ENCODE measurements at places on chromosomes 6 and 20.

DNA sequence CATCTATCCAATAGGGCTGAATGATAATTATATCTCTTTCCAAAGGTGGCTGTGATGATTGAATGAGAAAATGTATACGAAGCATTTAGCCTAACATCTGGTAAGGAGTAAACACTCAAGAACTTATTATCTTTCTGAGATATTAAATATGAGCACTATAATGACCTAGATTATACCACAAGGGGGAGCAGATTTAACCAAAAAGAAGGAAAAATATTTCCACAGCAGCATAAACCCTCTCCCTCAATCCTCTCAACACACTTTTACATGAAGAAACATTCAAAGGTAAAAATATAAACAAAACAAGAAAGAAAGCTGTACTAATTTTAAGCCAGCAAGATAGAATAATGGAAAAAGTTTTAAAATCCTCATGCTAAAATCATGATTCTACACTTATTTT is 68.4 kb downstream of the SHPRH start:
- no peak for DNase-seq

DNA sequence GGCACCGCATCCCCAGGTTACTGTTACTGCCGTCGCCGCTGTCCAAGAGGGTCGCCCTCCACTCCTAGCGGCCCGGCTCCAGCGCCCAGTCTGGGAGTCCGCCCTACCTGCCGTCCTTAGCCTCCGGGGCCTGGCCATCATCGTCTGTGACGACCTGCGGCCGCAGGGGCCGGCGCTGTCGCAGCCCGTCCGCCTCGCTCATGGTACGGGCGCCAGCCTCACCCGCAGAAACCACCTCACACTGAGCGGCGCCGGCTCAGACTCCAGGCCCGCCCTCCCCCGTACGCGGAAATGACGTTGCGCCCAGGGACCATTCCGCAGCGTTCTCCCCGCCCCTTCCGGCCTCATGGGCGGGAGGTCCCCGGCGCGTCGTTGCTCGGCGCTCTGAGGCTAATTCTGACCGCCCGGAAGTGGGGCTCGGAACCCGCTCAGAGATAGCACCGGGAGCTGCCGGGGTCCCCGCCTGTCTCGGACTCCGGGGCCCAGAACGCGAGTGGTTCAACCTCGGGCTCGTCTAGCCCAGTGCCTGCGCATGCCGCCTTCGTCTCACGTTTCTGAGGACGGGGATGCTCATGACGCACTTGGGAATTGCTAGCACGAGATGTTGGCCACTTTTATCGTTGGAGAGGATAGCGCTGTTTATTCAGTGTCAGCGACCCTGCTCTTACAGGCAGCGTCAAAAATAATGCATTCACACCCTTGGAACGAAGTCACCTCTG is at the start of gene APMAP:
Gene APMAP, minus strand, starts transcription at position 265 of the 719 bp plus-strand sequence. Its CDS starts 63 bp downstream, at position 202.
- peak; percentile 90 for DNase-seq

- DNase-seq: no peak
Measured at GRCh38 chr20:21101932-21102575, 4.1 kb downstream of the LINC00237 start.

- no peak for DNase-seq
Measured at GRCh38 chr6:14038467-14039437, 78.8 kb upstream of the CD83 start.

- no peak for DNase-seq
Measured at GRCh38 chr20:51871943-51872342, 69.6 kb upstream of the SALL4 start.

DNA sequence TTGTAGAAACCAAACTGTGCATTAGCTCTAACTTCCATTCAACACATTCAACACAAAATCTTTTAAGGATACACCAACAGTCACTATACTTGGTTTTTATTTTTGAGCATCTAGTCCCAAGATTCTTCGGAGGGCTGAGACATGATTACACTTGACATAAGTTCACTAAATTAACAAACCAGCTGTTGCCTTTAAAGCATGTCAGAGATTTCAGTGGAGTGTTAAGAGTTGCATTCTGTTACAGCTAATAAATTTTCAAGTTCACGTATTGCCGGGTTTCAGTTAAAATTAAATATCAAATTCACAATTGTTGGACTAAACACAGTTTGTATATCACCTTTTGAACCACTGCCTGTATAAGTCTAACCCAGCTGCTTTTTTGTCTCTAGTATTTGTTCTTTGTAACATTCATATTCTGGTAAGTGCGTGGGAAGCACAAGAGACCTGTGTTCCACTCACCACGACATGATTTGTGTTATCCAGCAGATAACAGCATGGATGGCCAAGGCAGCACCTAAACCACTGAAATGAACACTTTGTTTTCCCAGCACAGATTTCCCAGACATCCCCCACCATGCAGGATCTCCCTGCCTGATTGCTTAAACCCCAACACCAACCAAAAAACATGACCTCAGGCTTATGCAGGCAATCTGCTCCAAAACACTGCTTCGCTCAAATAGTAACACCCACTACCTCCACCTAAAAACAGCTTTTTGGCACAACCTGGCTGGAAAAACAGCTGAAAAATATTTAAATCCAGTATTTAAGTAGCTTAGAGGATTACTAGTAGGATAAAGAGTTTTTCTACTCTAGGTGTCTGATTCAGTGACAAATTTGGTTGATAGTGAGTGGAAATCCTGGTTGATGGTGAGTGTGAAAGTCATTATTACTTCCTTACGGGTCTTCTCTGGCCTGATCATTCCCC is 286.5 kb upstream of the NT5E start:
- no peak for DNase-seq

DNA sequence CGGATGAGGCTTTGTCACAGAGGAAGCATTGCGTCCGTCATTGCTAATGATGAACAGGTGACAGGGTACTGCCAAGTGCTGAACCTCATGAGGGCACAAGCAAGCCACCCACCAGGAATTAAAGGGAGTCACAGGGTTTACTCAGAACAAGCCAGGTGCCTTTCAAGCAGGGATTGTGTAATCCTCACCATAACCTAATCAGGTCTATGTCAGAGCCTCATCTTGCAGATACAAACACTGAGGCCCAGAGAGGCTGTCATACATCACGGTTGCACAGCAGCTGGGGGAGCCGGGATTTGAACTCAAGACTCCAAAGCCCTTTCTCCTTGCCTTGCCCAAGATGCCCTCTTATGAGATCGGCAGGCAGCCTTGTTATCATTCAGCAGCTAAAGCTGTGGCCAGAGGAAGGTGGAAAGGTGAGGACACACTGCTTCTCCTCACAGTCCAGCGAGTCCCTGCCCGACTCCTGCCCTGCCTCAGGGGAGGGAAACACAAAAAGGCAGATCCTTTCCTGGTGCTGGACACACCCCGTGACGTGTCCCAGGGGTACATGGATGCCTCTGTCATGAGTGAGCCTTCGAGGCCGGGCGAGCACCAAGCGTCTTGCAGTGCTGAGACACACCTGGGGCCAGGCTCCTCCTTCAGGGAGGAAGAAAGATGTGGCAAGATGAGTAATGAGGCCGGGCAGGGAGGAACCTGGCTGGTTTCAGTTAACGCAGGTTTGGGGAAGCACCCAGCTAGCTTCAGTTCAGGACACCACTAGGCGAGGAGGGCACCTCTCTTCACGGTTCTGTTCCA is 214.9 kb downstream of the LY86 start:
- DNase-seq: peak; percentile 47

- peak; percentile 17 for DNase-seq
Measured at GRCh38 chr20:41432746-41433145, 66.1 kb upstream of the EMILIN3 start.

- no peak for DNase-seq
Measured at GRCh38 chr6:63434943-63435342, 115.2 kb upstream of the LGSN start.

GRCh38 chr6:110042670-110043296 is 64.7 kb downstream of the GPR6 start:
- no peak for DNase-seq

DNA sequence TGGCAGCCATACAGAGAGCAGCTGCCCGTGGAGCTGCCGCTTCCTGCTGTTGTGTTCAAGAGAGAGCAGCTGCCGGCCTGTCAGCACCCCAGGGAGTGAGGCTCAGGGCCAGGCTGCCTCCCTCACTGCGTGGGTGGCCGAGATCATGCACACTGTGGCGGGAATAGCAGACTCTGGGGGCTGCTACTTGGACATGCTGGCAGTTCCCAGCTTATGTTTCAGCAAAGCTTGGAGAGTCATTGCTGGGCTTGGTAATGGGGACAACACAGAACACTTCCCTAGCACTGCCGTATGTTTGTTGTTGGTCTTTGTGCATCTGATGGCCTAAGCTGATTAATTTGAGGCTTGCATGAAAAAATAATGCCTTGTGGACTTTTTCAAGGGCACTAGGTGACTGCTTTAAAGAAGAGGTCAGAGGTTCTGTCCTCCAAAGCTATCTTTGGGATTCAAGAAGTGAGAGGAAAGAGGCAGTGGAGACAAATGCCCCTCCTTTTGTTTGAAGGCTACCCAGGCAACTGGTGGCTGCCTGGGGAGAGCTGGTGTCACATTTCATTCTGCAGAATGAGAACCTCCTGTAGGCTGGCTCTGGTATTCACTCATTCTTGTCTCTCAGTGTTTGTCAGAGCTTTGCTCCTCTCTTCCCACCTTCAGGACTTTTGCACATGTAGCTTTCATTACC is 18.8 kb downstream of the MRAP2 start:
- DNase-seq: no peak

GRCh38 chr6:109308018-109308492 is 74.2 kb downstream of the CD164 start:
- no peak for DNase-seq

GRCh38 chr6:20483887-20484497 is 50.3 kb upstream of the CDKAL1 start:
- no peak for DNase-seq

DNA sequence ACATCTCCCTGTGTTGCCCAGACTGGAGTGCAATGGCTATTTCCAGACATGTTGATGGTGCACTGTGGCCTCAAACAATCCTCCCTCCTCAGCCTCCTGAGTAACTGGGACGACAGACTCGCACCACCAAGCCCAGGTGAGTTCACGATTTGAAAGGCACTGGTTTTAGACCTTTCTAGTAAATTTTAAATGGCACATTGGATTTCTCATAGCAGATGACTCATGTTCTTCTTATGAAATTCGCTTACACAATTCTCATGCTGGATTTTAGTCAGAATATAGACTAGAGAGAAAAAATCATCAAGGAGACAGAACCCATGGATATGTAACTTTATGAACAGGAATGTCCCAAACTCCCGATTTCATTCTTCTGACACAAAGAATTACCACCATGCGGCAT is 18.1 kb upstream of the PXDC1 start:
- no peak for DNase-seq

- DNase-seq: no peak
Measured at GRCh38 chr20:24896984-24897383, 52.1 kb upstream of the CST7 start.

DNA sequence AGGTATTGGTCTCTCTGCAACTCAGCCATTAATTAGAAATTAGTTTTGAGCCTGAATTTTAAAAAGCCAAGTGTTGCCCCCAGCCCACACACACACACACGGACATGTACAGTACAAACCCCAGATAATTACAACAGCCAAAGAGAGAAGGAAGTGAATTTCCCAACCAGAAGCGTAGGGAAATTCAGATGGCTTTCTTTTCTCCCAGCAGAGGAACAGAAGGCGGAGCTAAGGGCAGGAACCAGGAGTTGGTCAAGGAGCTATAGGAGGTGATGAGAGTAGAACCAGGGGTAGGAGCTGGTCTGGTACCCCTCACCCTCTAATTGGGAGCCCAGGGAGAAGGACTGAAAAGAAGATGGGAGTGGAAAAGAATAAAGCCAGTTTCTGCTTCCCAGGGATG is 3.9 kb upstream of the ZBTB9 start:
- no peak for DNase-seq

DNA sequence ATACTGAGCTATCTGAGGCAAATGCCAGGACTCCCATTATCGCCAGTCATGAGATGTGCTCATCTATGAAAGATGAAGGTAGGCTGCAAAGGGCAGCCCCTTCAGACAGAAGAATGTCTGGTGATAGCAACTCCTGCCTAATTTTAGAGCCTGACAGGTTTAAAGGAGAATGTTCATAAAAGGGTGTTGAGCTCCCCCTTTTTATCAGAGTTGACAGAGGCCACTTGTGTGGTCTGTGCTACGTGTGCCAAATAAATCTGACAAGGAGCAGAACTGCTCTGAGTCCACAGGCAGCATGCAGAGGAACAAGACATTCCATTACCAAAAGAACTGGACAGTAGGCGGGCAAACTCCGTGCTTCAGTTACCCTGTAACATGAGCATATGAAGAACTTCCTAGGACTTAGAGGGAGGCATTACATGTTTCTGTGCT is 101.8 kb downstream of the PREP start:
- no peak for DNase-seq

DNA sequence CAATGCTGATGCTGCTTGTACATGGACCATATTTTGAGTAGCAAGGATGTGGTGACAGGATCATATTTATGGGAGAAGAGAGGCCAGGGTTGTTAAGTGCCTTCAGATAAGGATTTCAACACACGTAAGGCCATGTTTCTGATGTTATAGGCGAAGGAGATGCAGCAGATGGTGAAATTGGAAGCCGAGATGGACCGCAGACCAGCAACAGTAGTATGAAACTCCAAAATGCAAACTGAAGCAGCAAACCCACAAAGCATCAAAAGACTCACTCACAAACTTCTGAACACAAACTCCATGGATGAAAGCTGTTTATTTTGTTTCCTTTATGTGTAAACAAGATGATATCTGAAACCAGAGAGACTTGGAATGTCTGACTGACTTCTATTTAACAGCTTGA is 35.6 kb upstream of the LAMP5 start:
- DNase-seq: no peak

DNA sequence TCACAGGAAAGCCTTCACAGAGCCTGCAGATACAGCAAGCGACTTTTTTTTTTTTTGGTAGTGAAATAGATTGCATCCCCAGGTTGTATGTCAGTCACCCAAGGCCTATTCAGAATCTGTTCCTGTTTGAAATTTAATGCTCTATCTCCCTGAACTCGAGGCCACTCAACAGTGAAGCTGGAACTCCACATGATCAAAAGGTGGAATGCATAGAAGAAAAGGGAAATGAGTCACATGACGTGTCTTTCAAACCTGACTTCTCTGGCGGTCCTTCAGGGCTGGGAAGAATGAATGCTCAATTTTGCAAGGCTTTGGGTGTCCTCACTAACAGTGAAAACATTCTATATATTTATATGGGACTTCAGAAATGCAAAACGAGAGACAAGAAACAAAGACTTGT is 88.4 kb upstream of the B3GAT2 start:
- DNase-seq: no peak

- no peak for DNase-seq
Measured at GRCh38 chr6:3032986-3033385, 33.3 kb downstream of the NQO2 start.

- DNase-seq: no peak
Measured at GRCh38 chr6:13548500-13549210, 25.7 kb upstream of the SIRT5 start.

DNA sequence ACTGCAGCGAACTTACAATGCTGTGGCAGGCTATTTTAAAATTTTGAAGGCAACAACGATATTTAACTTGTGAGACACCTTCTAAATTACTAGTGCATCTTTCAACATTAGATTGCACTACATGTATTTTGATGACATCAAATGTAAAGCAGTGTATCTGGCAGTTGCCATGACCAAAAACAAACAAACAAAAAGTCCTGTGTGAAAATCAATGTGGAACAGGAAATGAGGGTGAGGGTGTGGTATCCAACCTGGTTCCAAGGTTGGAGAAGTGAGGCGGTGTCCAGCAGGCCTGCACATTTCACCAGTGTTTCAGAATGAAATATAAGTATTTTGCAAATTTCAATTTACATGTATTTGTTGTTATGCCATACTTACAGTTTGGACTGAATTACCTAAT is 112.0 kb downstream of the LAMP5 start:
- DNase-seq: no peak

- DNase-seq: no peak
Measured at GRCh38 chr6:137698636-137699030, 168.4 kb upstream of the TNFAIP3 start.

Measured in T-helper 1 cell (primary cell).